ENCODE measurements at places on chromosomes 16 and 17.

- DNase-seq, result no peak
These were observed 9.0 kb upstream of the SPATA32 start for GRCh38 chr17:45270828-45271418.

DNA sequence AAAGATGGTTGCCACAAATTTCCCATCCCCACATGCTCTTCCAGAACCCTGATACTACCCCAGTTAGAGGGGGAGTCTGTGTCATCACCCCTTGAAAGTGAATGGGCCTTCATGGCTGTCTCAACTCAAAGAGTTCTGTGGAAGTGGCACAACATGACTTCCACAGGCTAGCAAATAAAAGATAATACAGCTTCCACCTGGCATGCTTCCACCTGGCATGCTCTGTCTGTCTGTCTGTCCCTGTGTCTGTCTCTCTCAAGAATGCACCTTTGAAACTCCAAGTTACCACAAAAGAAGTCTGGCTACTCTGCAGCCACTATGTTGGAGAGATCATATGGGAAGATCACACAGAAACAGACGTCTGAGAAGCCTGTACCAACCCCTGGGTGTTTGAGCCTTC is 35.0 kb downstream of the CFDP1 start:
- DNase-seq, result no peak

DNA sequence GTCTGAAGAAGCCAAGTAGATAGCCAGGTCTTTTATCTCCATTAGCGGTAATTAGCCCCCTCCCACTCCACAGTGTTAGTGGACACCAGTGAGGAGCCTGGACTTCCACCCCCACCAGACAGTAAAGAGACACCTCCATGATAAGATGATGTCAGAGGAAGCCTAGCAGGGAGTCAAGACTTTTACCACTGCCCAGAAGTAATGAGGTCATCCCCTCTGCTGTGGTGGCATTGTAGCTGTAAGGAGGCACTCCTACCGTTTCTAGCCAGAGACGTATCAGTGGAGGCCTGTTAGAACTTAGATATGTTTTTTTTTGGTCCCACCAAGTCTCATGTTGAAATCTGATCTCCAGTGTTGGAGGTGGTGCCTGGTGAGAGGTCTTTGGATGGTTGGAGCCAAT is 38.1 kb downstream of the PIK3R5 start:
- no peak for DNase-seq

GRCh38 chr17:80257716-80258213 is 2.9 kb upstream of the RNF213 start:
- DNase-seq, result no peak

GRCh38 chr16:67145746-67146145 is 5.1 kb downstream of the B3GNT9 start:
- no peak for DNase-seq
